ENCODE measurements at places on chromosomes 2 and 18.

- no peak for DNase-seq
These were observed 42.1 kb downstream of the SAP130 start for GRCh38 chr2:127985735-127986134.

DNA sequence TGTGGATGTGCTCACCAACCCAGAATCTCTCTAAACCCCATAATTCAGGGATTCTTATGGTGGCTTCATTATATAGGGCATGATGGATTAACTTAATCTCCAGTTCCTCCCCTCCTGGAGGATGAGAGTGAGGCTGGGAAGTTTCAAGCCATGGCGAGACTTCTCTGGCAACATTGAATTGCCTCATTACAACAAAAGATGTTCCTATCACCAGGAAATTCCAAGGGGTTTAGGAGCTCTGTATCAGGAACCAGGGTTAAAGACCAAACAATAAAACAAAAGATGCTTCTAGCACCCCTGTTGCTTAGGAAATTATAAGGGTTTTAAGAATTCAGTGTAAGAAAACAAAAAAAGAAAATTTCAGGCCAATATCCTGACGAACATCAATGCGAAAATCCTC lies 100.1 kb downstream of the NAB1 start:
- DNase-seq = no peak

DNA sequence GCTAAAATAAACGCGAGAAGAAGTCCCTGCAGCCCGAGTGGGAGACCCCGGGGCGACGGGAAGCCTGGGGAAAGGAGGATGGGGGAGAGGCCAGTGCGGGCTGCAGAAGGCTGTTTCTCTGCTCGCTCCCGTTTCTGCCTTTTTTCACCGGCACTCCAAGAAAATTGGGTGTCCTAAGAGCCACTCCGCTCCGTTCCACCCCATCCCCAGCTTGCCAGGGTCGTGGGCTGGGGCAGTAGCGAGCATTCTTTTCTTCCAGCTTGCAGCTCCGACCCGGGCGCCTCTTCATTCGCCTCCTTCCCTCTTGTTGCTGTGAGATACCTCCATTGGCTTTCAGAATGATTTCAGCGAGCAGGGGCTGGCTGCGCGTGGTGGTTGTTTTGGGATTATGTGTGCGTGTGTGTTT lies 1.1 kb downstream of the HOXD3 start:
- no peak for DNase-seq

- DNase-seq = no peak
These were observed 316.6 kb upstream of the MEX3C start for GRCh38 chr18:51514128-51514527.

DNA sequence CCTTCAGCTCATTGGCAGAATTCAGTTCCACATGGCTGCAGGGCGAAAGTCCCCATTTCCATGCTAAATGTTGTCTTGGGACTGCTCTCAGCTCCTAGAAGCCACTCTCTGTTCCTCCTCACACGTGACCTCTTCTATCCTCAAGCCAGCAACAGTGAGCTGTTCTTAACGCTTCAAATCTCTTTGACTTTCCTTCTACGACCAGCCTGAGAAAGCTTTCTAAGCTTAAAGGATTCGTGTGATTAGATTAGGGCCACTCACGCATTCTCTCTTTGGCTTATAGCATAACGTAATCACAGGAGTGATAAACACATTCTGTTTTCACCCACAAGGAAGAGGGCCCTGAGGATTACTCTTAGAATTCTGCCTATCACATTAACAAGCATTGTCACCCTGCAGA lies 29.8 kb upstream of the LAMA1 start:
- no peak for DNase-seq

- no peak for DNase-seq
These were observed 45.3 kb downstream of the ACAA2 start for GRCh38 chr18:49768051-49768391.

DNA sequence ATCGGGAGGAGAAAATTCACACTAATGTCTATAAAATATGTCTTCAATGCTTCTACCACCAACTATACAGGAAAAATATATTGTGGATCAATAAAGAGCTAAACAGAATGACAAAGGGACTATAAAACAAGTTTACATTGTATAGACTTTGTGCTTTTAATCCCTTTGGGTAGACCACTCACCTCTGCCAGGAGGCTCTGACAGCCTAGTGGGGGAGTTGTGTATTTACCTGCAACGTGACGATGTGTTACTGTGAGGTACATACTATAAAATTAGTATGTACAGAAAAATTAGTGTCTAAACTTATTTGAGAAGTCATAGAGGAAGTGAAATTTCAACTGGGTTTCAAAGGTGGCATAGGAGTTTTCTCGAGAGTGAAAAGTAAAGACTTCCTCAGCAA lies 243.3 kb upstream of the REG3G start:
- DNase-seq = no peak

DNA sequence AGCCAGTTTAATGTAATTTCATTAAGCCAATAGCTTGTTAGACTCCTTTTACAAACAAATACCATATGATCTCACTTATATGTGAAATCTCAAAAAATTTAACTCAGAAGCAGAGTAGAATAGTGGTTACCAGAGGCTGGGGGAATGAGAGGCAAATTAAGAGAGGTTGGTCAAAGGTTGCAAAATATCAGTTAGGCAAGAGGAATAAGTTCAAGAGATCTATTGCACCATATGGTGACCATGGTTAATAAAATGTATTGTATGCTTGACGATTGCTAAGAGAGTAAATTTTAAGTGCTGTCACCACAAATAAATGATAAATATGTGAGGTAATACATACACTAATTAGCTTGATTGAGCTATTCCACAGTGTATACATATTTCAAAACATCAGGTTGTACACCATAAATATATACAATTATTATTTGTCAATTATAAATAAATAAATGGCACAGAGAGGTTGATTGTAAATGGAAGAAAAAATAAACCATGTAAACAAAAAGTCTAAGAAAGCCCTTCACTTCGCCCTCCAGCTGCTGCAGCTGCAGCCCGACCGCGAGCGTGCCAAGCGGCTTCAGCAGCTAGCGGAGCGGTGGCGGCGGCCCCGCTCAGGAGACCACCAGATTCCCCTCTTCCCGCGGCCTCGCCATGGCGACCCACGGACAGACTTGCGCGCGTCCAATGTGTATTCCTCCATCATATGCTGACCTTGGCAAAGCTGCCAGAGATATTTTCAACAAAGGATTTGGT lies 23.0 kb upstream of the ACTR2 start:
- no peak for DNase-seq

- no peak for DNase-seq
These were observed 95.6 kb upstream of the NABP1 start for GRCh38 chr2:191582355-191582754.

DNA sequence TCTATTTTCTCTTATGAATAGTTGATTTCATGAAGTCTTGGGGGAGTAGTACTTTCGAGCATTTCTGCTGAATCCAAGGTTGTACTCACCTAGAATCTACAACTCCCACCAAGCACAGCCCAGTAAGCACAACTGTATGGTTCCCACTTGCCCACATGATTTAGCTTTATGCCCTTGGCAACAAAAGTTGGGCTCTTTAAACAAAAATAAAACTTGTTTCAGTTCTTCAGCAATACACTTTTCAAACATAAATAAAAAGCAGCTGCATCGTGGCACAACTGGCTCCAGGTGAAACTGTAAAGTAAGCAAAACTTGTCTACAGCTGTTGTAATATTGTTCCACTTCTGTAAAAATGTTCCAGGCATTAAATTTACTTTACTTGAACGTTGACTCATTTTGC lies 99.8 kb upstream of the FSIP2 start:
- no peak for DNase-seq

GRCh38 chr18:48852794-48853193 lies 98.0 kb downstream of the SMAD7 start:
- no peak for DNase-seq

- DNase-seq = no peak
These were observed 1681.0 kb upstream of the DDX18 start for GRCh38 chr2:116133381-116133942.

- DNase-seq = no peak
These were observed 116.1 kb downstream of the NFATC1 start for GRCh38 chr18:79511671-79512301.

DNA sequence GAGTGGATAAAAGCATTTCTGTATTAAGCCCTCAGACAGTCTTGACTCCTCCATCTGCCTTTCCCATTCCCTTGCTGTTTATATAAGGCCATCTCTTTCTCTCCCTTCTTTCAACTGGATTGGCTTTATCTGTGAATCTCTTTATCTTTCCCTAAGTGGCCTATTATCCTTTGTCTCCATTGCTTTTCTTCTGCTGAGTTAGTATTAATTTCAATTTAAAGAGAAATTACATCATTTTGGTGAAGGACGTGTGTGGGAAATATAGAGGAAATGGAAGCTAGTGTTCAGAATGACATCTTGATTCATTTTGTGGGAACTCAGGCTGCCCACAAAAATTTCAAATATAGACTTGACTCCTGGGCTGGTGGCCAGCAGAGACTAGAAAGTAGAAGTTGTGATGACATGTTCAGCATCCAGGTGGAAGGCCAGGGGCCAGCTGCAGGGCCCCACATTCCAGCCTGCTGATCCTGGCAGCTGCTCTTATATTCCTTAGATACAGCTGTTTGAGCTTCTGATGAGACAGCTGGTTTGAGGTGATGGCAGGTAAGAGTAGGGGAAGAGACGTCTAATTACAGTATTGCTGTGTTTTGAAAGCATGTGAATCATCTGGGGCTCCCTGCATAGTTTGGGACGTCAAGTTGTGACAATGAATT lies 52.3 kb downstream of the DIS3L2 start:
- DNase-seq = no peak

GRCh38 chr18:45874491-45875184 lies 49.2 kb downstream of the SIGLEC15 start:
- DNase-seq = peak; percentile 71

- DNase-seq = no peak
These were observed 320.1 kb downstream of the GBX2 start for GRCh38 chr2:235848055-235848454.

- DNase-seq = no peak
These were observed 44.1 kb downstream of the FARP2 start for GRCh38 chr2:241399941-241400922.

GRCh38 chr2:180655842-180656454 lies 324.5 kb upstream of the UBE2E3 start:
- DNase-seq = no peak

- no peak for DNase-seq
These were observed 1.7 kb downstream of the SLC1A4 start for GRCh38 chr2:64990876-64991275.

DNA sequence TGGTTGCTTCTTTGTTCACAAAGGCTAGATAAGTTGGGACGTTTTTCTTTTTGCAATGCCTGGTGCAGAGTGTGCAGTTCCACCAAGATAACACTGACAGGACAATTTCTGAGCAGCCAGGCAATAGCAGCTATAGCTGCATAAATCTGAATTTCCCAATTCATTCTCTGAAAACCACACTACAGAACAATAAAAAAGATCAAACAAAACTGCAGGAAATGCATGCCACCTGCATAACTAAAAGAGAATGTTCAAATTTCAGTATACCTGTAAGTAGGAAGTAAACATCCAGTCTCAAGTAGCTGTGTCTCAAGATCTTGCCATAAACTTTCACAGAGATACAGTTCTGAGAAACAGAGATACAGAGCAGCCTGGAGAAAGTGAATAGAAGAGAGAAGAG lies 5.3 kb upstream of the KCTD18 start:
- no peak for DNase-seq

All from CD4-positive, alpha-beta T cell treated with Interleukin-15 for 4 hours (primary cell).